Activated CD4-positive, alpha-beta memory T cell treated with anti-CD3 and anti-CD28 coated beads for 36 hours (primary cell): ENCODE measurements at places on chromosomes 2 and 18. TPM values are rescaled to one million over a fixed set of nuclear protein-coding genes. Genes with fewer than 3 reads are reported as not detected.

The C2orf72 gene
- total RNA-seq = 0.55 TPM

The XDH gene
- not detected for total RNA-seq

The IL1F10 gene
- not detected for total RNA-seq

The DNMT3A gene
- 52.0 TPM for total RNA-seq

The DCDC2C gene
- total RNA-seq = not detected

The CLEC4F gene
- not detected for total RNA-seq

- H3K27me3 ChIP-seq = peaks cover 12% of the 10 kb centered on the region
- no peak overlapping the region for H3K4me3 ChIP-seq
- no peaks in the 10 kb centered on the region for H3K4me1 ChIP-seq
- no peak overlapping the region for H3K27ac ChIP-seq
- DNase-seq = no peak
Measured at GRCh38 chr2:239014458-239015217, 166.8 kb downstream of the TWIST2 start.

- H3K27me3 ChIP-seq = peaks cover 20% of the 10 kb centered on the region
- H3K4me3 ChIP-seq = no peak overlapping the region
- no peaks in the 10 kb centered on the region for H3K4me1 ChIP-seq
- peak; percentile 24 for DNase-seq
Measured at GRCh38 chr2:175309799-175310198, 128.3 kb upstream of the ATP5MC3 start.

GRCh38 chr2:150409196-150409595 lies 78.3 kb downstream of the RND3 start:
- H3K27ac ChIP-seq = no peak overlapping the region
- DNase-seq = no peak
- no peaks in the 10 kb centered on the region for H3K4me1 ChIP-seq
- H3K36me3 ChIP-seq = no peaks in the 10 kb centered on the region
- no peaks in the 10 kb centered on the region for H3K27me3 ChIP-seq

- H3K4me3 ChIP-seq = peak overlapping the region; percentile 5
- H3K27ac ChIP-seq = peak overlapping the region; percentile 64
- peak; percentile 97 for DNase-seq
- peaks cover 34% of the 10 kb centered on the region for H3K36me3 ChIP-seq
- peaks cover 23% of the 10 kb centered on the region for H3K4me1 ChIP-seq
Measured at GRCh38 chr2:241443486-241444223, 64.7 kb downstream of the STK25 start.

- peaks cover 18% of the 10 kb centered on the region for H3K27me3 ChIP-seq
- no peak for DNase-seq
- no peaks in the 10 kb centered on the region for H3K36me3 ChIP-seq
- H3K4me3 ChIP-seq = no peak overlapping the region
- H3K27ac ChIP-seq = no peak overlapping the region
- no peaks in the 10 kb centered on the region for H3K4me1 ChIP-seq
Measured at GRCh38 chr2:182672466-182673165, 43.4 kb upstream of the DNAJC10 start.

- no peaks in the 10 kb centered on the region for H3K4me1 ChIP-seq
- no peak for DNase-seq
- H3K36me3 ChIP-seq = no peaks in the 10 kb centered on the region
- H3K27ac ChIP-seq = no peak overlapping the region
Measured at GRCh38 chr2:96095116-96095636, 21.2 kb downstream of the ADRA2B start.

- H3K4me3 ChIP-seq = no peak overlapping the region
- H3K27ac ChIP-seq = no peak overlapping the region
- no peaks in the 10 kb centered on the region for H3K36me3 ChIP-seq
- DNase-seq = no peak
- no peaks in the 10 kb centered on the region for H3K27me3 ChIP-seq
- peaks cover 9% of the 10 kb centered on the region for H3K4me1 ChIP-seq
Measured at GRCh38 chr2:147649998-147650397, 194.8 kb upstream of the ACVR2A start.

- DNase-seq = no peak
- H3K4me1 ChIP-seq = no peaks in the 10 kb centered on the region
- H3K27ac ChIP-seq = no peak overlapping the region
- H3K27me3 ChIP-seq = peaks cover 12% of the 10 kb centered on the region
- no peak overlapping the region for H3K4me3 ChIP-seq
Measured at GRCh38 chr2:205646680-205647079, 35.6 kb upstream of the NRP2 start.
